ENCODE measurements at places on chromosomes 2 and 18.

GRCh38 chr2:26459991-26460612 lies 17.8 kb downstream of the OTOF start:
- DNase-seq, result no peak

- no peak for DNase-seq
Measured at GRCh38 chr2:134118279-134119116, 135.4 kb upstream of the MGAT5 start.

- no peak for DNase-seq
Measured at GRCh38 chr2:239255628-239256349, 145.0 kb downstream of the HDAC4 start.

- no peak for DNase-seq
Measured at GRCh38 chr18:60350150-60350549, 22.4 kb downstream of the MC4R start.

DNA sequence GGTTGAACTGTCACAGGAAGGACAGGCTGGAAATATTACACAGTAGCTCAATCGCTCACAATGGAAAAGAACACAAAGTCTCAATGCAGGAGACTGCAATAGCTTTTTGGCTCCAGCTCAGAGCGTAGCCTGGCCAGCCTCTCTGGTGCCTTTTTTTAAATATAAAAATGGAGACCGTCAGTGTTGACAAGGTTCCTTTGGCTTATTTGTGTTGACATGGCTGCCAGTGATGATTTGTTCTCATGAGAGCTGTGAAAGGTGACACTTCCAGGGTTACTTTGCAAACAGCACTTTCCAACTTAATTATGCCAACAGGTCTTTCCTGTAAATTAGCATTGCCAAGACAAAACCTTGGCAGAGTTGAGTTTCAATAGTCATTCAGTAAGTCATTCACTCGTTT lies 70.8 kb downstream of the KCNE4 start:
- DNase-seq, result no peak

DNA sequence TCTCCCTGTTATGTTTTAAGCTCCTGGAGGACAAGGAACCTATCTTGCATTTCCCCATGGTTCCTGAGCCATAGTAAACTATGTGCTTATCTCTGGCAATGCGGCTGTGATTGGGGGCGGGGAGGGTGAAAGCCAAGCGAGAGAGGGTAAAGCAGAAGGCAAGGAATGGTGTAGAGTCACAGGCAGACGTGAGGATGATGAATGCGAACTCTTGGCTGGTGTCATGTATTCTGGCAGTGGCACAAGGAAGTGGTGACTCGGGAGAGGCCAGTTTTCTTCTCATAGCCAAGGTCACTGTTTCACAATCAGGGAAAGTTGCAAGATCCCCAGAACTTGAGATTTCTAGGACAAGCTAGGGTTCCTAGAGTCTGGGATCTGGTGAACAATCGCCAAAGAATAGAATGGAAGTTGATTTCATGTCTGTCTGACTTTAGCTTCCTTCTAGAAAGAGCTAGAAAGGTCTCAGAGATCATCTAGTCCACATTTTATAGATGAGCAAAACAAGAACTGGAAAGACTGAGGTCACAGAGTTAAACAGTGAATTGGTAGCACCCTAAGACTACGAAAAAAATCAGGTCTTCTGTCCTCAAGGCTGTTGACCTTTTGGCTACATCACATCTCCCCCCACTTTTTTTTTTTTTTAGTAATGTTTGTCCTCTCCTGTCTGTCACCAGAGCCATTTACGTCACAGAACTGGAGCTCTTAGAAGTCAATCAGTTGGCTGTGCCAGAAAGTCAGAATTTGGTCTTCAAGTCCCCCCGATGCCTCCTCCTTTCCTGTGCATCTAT lies 137.0 kb downstream of the BCL11A start:
- DNase-seq, result no peak

DNA sequence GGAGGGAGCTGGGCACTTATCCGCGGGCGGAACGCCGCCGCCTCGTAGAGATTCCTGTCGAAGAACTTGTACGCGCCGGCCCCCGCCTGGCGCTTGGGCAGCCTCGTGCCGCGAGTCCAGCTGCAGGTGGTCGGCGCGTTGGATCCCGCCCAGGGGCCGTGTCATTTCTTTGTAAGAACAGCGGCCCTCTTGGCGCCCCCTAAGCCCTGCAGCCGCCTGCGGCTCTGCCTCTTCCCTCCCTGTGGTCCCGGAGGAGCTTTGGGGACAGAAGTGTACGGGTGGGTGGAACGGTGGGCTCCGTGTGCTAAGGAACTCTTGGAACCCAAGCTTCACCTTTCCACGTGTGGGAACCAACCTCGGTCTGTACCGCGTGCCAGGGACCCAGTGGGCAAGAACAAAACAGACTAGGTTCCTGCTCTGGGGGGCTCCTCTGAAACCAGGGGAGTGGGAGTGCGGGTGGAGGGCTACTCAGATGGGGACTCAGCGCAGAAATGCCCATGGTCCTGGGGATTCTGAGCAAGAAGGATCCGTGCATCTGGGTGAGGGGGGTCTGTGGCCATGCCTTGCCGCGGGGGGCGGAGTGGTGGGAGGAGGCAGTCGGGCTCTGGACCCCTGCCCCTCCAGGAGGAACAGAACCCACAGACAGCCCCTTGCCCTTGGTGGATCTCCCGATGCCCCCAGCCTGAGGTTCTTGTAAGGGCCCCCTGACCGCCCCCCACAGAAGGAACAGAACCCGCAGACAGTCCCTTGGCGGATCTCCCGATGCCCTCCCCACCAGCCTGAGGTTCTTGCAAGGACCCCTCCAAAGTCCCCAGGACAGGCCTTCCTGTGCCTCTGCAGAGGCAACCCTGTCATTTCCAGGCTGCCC lies 1.5 kb downstream of the GPC1 start:
- DNase-seq, result no peak

GRCh38 chr2:176479961-176480360 lies 210.7 kb downstream of the MTX2 start:
- DNase-seq, result no peak

DNA sequence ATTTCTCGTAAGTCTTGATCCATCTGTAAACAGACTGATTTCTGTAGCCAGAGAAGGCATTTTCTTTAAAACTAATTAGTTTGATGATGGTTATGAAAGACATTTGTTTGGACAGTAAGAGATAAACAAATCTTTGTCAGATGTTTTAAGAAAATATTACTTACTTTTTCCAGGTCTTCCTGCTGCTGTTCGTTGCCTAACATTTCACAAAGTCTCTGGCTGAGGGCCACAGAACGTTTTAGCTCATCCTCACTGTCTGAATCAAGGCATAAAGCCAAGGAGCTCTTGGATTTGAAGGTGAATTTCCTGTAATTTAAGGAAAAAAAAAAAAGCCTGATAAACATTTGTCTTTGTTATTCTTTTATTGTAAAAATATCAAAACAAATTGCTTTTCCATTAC lies 57.8 kb downstream of the VIL1 start:
- DNase-seq, result no peak

GRCh38 chr2:129798301-129798581 lies 181.2 kb upstream of the RAB6C start:
- no peak for DNase-seq

DNA sequence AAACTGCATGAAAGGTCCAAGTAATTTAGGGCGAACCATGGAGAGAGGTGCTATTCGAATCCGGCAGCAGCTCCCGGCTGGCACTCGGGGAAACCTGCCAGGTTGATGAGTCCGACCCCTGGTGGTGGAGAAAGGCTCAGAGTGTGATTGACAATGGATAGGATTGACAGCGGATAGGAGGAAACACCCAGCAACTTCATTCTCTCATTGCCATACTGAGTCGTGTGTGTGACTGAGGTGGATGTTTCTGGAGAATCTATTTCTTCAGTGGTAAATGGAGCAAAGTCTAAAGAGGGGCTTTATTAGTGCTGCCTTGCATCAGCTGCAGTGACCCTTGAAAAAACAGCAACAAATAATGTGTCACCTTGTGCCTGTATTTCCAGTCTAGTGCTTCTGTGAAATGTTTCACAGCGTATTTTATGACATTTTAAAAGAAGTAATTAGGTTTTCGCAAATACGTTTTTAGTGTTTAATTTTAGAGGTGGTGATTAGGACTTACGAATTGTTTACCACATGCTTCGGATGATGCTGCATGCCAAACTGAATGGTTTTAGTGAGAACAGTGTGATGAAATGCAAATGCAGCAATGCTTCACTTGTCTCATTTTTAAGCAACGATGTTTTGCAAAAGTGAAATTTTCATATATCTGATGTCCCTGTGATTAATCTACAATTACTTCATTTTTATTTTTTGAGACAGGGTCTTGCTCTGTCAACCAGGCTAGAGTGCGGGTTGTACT lies 102.0 kb downstream of the DCDC2C start:
- DNase-seq, result no peak

DNA sequence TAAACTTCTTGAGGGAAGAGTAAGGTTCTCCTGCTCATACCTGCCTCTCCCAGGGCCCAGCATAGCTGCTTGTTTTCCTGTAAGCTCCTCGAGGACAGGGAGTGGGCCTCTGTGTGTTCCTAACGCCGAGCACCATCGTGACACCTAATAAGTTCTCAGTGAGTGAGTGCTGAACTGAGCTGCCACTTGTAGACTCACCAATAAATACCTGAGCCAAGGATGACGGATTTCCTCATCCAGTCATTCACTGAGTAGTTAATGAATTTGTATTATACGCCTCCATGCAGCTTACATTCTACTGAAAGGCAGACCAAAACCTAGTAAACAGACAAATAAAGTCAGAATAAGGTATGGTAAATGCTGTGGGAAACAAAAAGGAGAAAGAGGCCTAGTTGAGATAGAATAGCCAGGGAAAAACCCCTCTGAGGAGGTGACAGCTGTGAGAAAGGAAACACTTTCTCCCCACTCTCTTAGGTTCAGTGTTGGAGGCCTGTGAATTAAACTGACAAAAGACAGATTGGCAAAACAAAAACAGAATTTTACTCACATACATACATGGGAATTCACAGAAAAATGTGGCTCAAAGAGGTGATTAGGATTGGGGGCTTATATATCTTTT lies 138.6 kb downstream of the B3GNT2 start:
- no peak for DNase-seq

DNA sequence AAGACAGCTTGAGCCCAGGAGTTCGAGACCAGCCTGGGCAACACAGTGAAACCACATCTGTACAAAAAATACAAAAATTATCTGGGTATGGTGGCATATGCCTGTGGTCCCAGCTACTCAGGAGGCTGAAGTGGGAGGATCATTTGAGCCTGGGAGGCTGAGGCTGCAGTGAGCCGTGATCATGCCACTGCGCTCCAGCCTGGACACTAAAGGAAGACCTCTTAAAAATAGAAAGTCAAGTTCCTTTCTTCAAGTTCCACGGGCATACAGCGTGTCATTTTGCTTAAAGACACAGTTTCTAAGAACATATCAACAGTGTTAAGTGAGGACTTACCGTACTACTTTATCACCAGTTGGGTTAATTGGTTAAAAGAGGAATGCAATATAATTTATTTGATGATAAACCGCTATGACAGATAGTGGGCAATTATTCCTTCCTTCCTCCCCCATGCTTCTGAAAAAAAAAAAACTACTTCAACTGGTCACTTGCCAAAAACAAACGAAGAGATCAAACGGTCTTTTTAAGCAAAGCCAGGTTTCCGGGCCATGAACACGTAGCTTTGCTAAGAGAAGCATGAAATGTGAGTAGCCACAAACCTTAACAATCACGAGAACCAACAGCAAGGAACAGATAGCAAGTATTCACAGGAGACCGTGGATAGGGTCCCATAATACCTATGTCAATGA lies 21.4 kb downstream of the AP1S3 start:
- no peak for DNase-seq

DNA sequence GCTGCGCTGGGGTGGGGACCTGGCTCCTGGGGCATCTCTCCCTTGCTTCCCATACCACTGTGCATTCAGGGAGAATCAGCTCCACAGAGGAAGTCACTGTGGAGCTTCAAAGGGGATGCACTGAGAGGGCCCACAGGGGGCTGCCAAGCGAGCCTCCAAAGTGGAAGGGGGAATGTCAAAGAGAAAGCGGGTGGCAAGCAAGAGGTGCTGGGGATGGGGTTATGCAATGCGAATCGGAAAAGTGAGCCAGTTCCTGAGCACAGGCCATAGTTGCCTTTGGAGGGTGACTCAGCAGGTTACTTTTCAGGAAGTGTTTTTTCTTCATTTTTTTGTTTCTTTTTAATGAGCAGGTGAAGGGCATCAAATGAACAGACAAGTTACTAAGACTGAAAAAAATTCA lies 17.6 kb downstream of the PMAIP1 start:
- no peak for DNase-seq

GRCh38 chr2:19600982-19601381 lies 242.6 kb upstream of the OSR1 start:
- DNase-seq, result no peak

Measured in iPS DF 19.7 (cell line).